ENCODE measurements at places on chromosomes 1 and 21. TPM values are rescaled to one million over a fixed set of nuclear protein-coding genes. Genes with fewer than 3 reads are reported as not detected.

DNA sequence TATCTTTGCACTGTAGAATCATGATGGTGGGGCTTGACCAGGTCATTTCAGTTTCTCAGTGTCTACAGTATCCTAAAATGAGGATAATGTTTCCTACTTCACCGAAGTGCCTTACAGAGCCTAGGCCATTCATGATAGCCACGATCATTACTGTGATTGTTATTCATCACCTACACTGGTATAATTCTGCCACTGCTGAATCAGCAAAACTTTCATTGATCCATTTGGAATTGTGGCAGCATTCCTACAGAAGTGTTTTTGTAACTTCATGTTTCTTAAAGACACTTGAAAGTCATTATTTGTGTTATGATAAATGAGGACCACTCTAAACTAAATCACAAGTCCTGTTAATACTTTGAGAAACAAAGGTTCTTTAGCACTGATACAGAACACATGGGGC is 6.0 kb upstream of the PLPPR5 start:
- no peak for DNase-seq

DNA sequence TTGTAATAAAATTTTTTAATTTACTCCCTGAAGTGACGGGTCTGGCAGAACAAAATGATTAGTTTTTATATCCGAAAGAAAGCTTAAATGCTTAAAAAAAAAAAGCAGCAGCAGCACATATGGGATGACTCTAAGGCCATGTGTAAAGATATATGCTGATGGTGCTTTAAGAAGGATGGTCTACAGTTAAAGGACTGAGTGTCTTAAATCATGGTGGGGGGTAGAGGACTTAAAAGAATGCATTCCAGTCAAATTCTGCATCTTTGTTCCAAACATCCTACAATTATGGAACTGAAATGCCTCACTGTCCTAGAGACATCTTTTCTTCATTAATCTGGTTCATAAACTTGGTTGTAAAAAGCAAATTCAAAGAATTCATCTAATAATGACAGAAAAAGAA is 7.0 kb downstream of the KDM5B start:
- no peak for DNase-seq

DNA sequence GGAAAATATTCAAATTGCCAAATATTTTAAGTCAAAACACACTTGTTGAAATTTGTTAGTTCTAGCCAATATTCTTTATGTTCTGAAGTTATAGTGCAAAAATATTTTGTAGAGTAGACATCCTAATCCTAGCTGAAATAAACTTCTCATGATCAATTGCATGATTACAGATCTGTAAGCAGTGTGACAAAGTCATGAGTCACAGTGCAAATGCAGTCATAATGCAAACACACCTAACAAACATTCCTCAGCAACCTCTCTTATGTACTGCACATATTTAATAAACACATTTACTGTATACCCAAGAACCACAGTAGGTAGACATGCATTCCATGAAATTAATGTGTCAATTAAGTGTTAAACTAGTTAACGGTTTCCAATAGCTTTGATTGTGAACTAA is 1857.4 kb downstream of the NCAM2 start:
- peak; percentile 25 for DNase-seq

- no peak for DNase-seq
Observed at GRCh38 chr1:41467673-41468072, 16.8 kb downstream of the EDN2 start.

DNA sequence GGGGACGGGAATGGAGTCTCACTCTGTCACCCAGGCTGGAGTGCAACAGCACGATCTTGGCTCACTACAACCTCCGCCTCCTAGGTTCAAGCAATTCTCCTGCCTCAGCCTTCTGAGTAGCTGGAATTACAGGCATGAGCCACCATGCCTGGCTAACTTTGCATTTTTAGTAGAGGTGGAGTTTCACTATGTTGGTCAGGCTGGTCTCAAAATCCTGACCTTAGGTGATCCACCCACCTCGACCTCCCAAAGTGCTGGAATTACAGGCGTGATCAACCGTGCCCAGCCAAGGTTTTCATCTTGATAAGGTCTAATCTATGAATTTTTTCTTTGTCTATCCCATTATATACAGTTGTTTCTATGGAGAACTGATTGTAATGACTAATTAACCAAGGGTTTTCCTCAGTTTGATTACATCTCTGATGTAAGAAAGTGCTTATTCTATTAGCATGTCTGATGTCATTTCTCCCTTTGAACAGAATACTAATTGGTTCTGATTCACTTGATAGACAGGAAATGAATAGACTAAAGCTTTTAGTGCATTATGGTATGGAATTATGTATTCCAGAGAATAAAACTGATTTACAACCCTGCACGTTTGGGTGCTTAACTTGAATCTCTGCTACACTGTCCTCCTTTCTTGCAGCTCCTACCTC is 11.9 kb downstream of the PACC1 start:
- no peak for DNase-seq

DNA sequence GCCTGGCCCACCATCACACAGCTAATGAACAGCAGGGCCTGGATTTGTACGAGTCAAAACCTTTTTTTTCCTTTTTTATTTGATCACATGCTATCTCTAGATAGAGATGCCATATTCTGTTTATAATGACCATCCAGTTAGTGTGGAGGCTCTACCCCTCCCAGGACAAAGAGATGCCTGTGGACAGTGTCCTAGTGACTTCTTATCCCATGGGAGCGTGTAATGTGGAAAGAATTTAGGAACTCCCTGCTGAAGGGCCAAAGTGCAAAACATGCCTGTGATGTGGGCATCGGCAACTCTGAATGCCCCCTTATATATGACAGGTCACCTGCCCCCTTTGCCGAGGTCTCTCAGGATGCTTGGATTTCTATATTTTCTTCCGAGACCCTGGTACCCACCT is 292.2 kb downstream of the RRAGC start:
- no peak for DNase-seq

MYOG gene
- total RNA-seq, result not detected

VASH2 gene
- 0.53 TPM for total RNA-seq
